ENCODE measurements at places on chromosomes 4 and X. TPM values are rescaled to one million over a fixed set of nuclear protein-coding genes. Genes with fewer than 3 reads are reported as not detected.

The MAGEA2 gene
- total RNA-seq = not detected

The HTR2C gene
- not detected for total RNA-seq

The MORF4L2 gene
- total RNA-seq = 202 TPM

The RHOXF1 gene
- not detected for total RNA-seq

- no peak for DNase-seq
- H3K4me1 ChIP-seq = no peaks in the 10 kb centered on the region
- no peak overlapping the region for H3K4me3 ChIP-seq
- H3K36me3 ChIP-seq = no peaks in the 10 kb centered on the region
Observed at GRCh38 chrX:45709381-45709780, 508.7 kb upstream of the DIPK2B start.

DNA sequence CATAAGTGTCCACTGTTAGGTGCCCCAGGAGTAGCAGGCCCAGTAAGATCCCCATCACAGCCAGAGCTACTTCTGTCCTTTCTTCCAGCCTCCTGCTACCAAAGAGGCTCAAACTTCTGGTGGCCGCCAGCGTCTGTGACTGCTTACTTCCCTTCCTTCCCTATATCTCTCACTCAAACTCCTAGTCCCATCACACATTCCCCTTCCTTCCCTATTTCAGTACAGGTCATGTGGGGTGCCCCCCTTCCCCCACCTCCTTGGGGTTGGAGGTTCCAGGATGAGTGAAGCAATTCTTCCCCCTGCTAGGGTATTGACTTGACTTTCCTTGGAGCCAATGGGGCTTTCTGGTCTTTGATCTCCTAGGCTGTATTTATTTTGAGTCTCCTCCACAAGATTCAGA lies at the start of gene VSIG4:
Gene VSIG4 (minus strand): TSS at position 137 of the 400 bp plus-strand sequence. CDS start 82 bp downstream, at position 55.
- DNase-seq = no peak
- H3K4me1 ChIP-seq = peaks cover 5% of the 10 kb centered on the region
- no peak within 1 kb of the TSS for H3K27ac ChIP-seq
- no peak within 1 kb of the TSS for H3K4me3 ChIP-seq
- no peaks in the 10 kb centered on the region for H3K27me3 ChIP-seq

- H3K27ac ChIP-seq = no peak overlapping the region
- DNase-seq = no peak
- no peaks in the 10 kb centered on the region for H3K36me3 ChIP-seq
- H3K4me3 ChIP-seq = no peak overlapping the region
Observed at GRCh38 chr4:23613782-23614181, 276.1 kb downstream of the PPARGC1A start.

DNA sequence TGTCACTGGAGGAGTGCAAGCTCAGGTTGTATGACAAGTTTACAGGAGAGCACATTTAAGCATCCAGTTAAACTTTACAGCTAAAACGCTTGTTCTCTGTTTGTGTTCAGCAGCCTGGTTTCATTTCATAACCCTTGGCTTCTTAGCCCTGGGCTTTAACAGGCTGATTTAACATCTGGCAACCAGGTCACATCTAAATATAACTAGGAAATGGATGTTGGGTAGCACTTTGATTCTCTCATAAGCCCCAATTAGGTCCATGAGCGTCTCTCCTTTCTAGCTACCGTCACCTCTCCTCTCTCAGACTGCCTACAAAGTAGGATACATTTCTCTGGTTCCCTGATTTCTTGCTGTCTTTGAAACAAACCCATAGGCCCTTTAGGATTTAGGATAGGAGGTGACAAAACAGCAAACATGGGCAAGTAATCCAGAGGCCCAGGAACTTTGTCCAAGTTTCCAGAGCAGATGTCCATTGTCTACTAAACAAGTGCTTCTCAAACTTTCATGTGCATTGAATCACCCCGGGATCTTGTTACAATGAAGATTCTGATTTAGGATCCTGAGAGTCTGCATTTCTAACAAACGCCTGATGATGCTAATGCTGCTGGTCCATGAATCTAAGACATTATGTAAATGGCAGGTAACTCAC lies 22.5 kb downstream of the OTUD6A start:
- no peaks in the 10 kb centered on the region for H3K27me3 ChIP-seq
- DNase-seq = no peak
- no peaks in the 10 kb centered on the region for H3K36me3 ChIP-seq
- no peaks in the 10 kb centered on the region for H3K4me1 ChIP-seq

GRCh38 chr4:83905952-83906351 lies 370.0 kb downstream of the GPAT3 start:
- no peaks in the 10 kb centered on the region for H3K4me1 ChIP-seq
- H3K27ac ChIP-seq = no peak overlapping the region
- no peaks in the 10 kb centered on the region for H3K36me3 ChIP-seq
- no peak for DNase-seq

DNA sequence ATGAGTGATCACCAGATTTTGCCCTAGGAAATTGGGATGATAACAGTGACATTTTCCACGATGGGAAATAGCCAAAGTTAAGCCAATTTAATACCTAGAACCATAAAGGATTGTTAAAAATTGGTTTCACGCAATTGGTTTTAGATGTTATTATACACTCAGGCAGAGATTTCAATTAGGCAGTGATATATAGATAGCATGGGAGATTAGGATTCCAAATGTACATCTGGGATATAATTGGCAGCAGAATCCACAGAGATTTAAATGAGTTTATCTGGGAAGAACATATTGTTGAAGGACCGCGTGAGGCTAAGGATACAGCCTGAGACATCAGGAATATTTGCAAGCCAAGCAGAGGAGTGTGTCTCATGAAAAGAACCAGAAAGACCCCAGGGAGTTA lies 351.6 kb downstream of the GPM6A start:
- H3K27me3 ChIP-seq = no peaks in the 10 kb centered on the region
- H3K36me3 ChIP-seq = no peaks in the 10 kb centered on the region
- no peak overlapping the region for H3K27ac ChIP-seq
- H3K4me3 ChIP-seq = no peak overlapping the region

- H3K27ac ChIP-seq = no peak overlapping the region
- H3K4me3 ChIP-seq = no peak overlapping the region
- H3K27me3 ChIP-seq = no peaks in the 10 kb centered on the region
- H3K4me1 ChIP-seq = peaks cover 6% of the 10 kb centered on the region
- no peaks in the 10 kb centered on the region for H3K36me3 ChIP-seq
Observed at GRCh38 chr4:6134612-6135220, 65.6 kb downstream of the JAKMIP1 start.

DNA sequence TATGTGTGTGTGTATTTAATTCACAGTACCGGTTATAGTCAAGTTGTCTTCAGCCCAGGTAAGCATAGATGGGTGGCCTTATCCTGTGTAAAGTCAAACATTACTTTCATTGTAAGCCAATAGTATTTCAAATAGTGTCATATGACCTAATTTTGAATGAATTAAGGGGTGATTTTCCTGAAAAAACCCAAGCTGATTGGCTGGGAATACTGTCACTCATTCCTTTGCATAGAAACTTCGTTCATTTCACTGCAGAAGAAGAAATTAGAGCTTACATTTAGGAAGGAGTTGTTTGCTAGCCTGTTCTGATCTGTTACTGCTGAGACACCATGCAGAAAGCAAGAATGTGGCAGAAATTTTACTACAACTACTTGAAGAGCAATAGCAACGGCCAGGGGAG lies 45.4 kb downstream of the SMARCAD1 start:
- no peaks in the 10 kb centered on the region for H3K4me1 ChIP-seq
- no peaks in the 10 kb centered on the region for H3K27me3 ChIP-seq
- no peaks in the 10 kb centered on the region for H3K36me3 ChIP-seq

GRCh38 chr4:48205107-48205506 lies 64.5 kb downstream of the TEC start:
- DNase-seq = no peak
- no peaks in the 10 kb centered on the region for H3K27me3 ChIP-seq
- H3K4me1 ChIP-seq = no peaks in the 10 kb centered on the region
- H3K4me3 ChIP-seq = no peak overlapping the region
- no peak overlapping the region for H3K27ac ChIP-seq
